ENCODE measurements at places on chromosomes 12 and 14. TPM values are rescaled to one million over a fixed set of nuclear protein-coding genes. Genes with fewer than 3 reads are reported as not detected.

GRCh38 chr14:95495538-95496025 is 20.9 kb downstream of the SYNE3 start:
- no peak for DNase-seq

GRCh38 chr12:42090899-42091298 is 53.8 kb downstream of the GXYLT1 start:
- DNase-seq, result no peak

- DNase-seq, result no peak
These were observed 76.2 kb downstream of the BCL11B start for GRCh38 chr14:99195602-99196309.

KERA gene
- total RNA-seq, result not detected

- DNase-seq, result peak; percentile 85
These were observed 790 bp downstream of the BTG1 start for GRCh38 chr12:92144631-92145480.

LRTM2 gene
- total RNA-seq, result not detected

Data from osteocyte (in vitro differentiated cells).